ENCODE measurements at places on chromosomes 1 and 21. TPM values are rescaled to one million over a fixed set of nuclear protein-coding genes. Genes with fewer than 3 reads are reported as not detected.

The NPHP4 gene
- 13.6 TPM for total RNA-seq

The SIPA1L2 gene
- 13.2 TPM for total RNA-seq

The TNFSF4 gene
- 0.63 TPM for total RNA-seq

The FAM43B gene
- total RNA-seq, result 2.2 TPM

The ADGRB2 gene
- total RNA-seq, result 26.2 TPM

- no peaks in the 10 kb centered on the region for H3K27me3 ChIP-seq
- no peak overlapping the region for H3K27ac ChIP-seq
- DNase-seq, result no peak
- H3K4me1 ChIP-seq, result peaks cover 6% of the 10 kb centered on the region
Observed at GRCh38 chr1:24374891-24375786, 38.4 kb downstream of the STPG1 start.

- H3K36me3 ChIP-seq, result no peaks in the 10 kb centered on the region
- no peaks in the 10 kb centered on the region for H3K4me1 ChIP-seq
- H3K27ac ChIP-seq, result no peak overlapping the region
- H3K4me3 ChIP-seq, result no peak overlapping the region
- peaks cover 10% of the 10 kb centered on the region for H3K27me3 ChIP-seq
Observed at GRCh38 chr1:150544204-150544603, 5.0 kb upstream of the ADAMTSL4 start.

- no peaks in the 10 kb centered on the region for H3K4me1 ChIP-seq
- no peaks in the 10 kb centered on the region for H3K36me3 ChIP-seq
- no peaks in the 10 kb centered on the region for H3K27me3 ChIP-seq
- no peak overlapping the region for H3K27ac ChIP-seq
- no peak overlapping the region for H3K4me3 ChIP-seq
- no peak for DNase-seq
Observed at GRCh38 chr1:213939888-213940287, 47.9 kb upstream of the PROX1 start.

DNA sequence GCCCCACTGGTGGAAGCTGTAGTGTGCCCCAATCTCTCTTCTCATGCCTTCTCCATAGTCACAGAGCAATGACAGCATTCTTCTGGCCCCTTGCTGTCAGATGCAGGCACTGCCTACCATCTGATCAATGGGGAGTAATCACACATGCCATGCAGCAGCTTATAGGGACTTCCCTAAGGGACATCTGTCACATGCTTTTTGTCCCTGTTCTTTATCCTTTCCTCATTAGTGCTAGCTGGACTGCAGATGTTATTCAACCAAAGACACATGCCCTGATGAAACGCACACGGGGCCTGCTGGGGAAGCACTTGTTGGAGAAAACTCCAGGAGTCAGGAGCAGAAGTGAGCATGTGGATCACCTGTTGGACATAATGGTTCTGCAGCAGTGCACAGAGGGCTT is 108.7 kb downstream of the KCNJ15 start:
- DNase-seq, result no peak
- H3K36me3 ChIP-seq, result no peaks in the 10 kb centered on the region
- no peaks in the 10 kb centered on the region for H3K4me1 ChIP-seq
- H3K4me3 ChIP-seq, result no peak overlapping the region
- no peak overlapping the region for H3K27ac ChIP-seq

GRCh38 chr1:228095938-228096337 is 7.2 kb downstream of the C1orf35 start:
- H3K27me3 ChIP-seq, result no peaks in the 10 kb centered on the region
- no peak overlapping the region for H3K4me3 ChIP-seq
- peaks cover 35% of the 10 kb centered on the region for H3K36me3 ChIP-seq
- no peaks in the 10 kb centered on the region for H3K4me1 ChIP-seq
- H3K27ac ChIP-seq, result no peak overlapping the region
- no peak for DNase-seq

GRCh38 chr1:186089940-186090339 is 285.1 kb downstream of the TPR start:
- DNase-seq, result no peak
- H3K4me3 ChIP-seq, result no peak overlapping the region
